ENCODE measurements at places on chromosomes 11 and 22.

DNA sequence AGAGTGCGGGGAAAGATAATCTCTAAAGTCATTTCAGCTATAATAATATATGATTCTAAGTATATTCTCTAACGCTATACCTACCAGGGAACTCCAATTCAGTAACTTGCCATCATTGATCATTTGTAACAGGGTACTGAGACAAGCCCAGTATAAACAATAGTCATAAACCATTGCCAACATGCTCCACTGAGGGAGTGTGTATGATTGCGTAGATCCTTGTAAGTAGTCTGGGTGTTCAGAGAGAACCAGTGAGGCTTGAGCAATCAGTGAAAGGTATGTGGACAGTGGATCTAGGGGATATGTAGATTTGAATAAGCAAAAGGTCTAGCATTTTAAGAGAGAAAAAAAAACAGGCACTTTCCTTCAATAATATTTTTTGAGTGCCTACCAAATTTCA lies 1326.0 kb downstream of the LRRC4C start:
- no peak for DNase-seq

- DNase-seq: peak; percentile 78
Observed at GRCh38 chr11:44911029-44911814, 39.5 kb downstream of the TP53I11 start.

GRCh38 chr11:16603245-16603644 lies 135.2 kb upstream of the C11orf58 start:
- DNase-seq: peak; percentile 42

- no peak for DNase-seq
Observed at GRCh38 chr11:30984827-30985226, 384.7 kb downstream of the DCDC1 start.

DNA sequence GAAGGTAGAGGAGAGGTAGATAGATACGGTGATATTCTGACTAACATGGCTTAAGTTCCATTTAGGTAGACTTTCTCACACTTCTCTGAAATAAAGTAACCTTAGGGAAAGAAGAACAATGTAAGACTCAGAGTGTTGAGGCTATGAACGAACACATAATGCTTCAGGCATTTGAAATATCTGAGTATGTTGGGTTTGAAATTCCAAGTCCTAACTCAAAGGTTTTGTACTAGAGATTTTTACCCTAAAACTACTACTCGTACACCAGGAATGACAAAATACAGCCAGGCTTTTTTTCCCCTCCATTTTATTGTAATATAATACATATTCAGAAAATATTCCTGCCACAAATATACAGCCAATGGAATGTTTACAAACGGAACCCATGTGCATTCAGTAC lies 592.6 kb downstream of the ETS1 start:
- DNase-seq: no peak

GRCh38 chr22:24474649-24475255 lies 20.4 kb upstream of the UPB1 start:
- no peak for DNase-seq

DNA sequence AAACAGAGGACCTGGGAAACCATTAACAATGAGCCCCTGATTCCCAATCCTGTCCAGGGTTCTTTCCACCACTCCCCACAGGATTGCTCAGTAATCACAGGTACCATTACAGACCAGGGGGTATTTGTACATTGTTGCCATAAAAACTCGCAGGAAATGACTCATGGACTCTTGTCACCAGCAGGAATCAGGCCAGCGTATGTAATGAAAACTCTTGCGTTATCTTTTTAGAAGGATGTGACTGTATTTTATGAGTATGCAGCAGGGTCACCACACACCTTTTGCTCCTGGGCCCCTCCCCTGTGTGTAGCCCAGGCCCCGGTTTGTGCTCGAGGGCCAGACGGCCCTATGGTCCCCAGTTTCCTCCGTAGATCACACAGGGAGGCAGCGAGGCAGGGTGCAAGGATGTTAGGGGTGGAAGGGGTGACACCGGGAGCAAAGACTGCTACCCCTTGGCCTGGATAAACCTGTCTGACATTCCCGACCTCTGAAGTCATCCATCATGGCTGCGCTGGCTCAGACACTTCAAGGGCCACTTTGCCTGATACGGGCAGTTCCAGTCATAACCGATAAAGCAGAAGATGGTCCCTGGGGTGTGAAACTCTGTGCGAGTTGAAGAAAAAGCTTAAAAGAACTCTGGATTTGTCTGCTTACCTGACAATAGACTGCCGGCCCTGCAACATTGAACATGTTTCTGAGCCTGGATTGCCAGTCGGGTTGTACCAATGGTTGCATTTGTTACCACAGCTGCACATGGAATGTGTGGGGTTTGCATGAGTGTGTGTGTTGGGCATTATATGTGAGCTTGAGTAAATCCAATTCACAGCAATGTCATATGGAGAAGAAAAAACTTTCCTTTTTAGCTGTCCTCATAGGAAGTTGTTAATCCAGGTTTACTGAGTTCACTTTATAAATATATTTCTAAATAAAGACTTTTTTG lies 56.9 kb downstream of the MICAL2 start:
- no peak for DNase-seq

GRCh38 chr11:119696378-119697222 lies 32.4 kb downstream of the NECTIN1 start:
- DNase-seq: no peak
